Kidney (tissue), 22 donors: ENCODE measurements at places on chromosomes 1 and 21.

- DNase-seq = peak; percentile 24
Measured at GRCh38 chr21:46322351-46323226, 1.1 kb downstream of the C21orf58 start.

DNA sequence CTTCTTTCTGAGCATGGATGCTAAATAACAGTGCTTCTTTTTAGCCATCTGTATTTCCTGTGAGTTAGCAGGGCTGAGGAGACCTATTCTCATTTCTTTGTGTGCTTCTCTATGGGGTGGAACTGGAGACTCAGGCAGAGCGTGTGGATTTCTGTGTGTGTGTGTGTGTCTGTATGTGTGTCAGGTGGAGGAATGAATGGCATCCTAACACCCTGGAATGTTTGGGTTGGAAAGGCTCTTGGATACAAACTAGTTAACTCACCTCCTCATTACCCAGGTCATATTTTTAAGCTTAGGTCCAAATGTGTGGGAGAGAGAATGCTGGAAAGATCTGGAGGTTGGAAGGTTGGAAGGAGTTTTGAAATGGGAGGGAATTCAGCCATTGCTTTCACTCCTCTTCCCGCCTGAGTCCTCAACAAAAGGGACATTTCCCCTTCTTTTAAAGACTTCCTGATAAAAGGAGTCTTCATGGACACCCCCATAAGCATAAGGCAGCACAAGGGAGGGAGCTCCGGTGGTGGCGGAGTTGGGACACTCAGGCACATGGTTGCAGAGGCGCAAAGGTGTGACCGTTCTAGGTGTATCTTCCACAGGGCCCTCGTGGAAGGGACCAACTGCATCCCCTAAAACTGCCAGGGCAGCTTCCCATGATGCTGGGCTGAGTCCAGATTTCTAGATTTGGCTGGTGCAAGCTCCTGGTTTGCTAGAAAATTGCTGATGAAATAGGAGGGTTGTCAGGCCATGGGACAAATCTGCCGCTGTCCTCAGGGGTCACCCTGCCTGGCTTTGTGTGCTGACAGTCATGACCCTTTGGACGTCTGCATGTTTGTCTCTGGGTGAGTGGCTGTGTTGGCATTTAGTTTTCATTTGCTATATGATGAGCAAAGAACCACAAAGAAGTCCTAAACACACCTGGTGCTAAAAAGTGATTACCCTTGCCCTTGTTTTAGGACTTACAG, 37.6 kb downstream of the MTARC1 start:
- no peak for DNase-seq

DNA sequence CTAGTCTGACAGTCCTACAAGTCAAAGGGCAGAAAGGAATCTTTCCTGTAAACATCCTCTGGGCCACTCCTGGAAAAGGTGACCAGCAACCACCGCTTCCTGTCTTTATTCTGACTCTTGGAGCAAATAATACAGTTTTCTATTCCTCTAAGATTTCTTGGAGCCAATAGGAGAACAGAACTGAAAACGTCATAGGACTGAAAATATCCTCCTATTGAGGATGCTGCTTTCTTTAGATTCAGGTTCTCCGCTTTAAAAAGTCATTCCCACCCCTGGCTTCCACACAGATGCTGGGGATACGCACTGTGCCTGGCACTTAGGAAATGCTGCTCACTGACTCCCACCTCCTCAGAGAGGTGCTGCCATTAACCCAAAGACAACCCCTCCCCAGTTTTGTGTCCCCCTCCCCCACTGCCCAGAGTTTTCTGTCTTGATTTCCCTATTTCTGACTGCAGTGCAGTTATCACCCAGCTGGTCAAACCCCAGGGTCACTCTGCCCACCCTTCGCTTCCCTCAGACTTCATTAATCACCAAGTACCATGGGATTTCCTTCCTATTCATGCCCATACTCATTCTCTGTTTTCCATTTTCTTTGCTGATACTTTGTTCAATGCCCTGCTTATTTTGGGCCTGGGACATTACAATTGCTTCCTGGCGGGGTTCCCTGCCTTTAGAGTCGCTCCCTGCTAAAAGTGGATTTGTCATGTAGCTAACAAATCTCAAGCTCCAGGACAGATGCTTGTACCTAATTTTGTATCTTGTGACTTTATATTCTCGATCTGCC, 82.1 kb upstream of the ARHGAP29 start:
- no peak for DNase-seq

DNA sequence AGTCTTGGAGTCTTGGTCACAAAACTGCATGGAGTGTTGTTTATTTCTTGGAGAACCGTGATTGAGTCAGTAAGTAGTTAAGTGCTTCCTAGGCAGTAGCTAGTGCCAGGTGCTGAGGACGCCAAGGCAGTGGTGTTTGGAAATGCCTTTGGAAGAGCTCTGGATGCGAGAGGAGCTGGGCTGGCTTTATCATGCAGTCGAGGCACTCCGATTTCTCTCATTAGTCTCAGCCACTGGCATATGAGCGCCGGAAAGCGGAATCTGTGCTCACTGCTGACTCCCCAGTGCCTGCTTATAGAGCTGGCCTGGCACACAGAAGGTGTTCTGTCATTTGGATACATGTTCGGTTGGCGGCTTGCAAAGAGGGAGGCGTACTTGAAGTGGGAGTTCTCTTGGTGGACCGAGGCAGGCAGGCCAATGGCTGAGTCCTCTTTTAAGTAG, 3.6 kb downstream of the TENT5C start:
- peak; percentile 45 for DNase-seq

DNA sequence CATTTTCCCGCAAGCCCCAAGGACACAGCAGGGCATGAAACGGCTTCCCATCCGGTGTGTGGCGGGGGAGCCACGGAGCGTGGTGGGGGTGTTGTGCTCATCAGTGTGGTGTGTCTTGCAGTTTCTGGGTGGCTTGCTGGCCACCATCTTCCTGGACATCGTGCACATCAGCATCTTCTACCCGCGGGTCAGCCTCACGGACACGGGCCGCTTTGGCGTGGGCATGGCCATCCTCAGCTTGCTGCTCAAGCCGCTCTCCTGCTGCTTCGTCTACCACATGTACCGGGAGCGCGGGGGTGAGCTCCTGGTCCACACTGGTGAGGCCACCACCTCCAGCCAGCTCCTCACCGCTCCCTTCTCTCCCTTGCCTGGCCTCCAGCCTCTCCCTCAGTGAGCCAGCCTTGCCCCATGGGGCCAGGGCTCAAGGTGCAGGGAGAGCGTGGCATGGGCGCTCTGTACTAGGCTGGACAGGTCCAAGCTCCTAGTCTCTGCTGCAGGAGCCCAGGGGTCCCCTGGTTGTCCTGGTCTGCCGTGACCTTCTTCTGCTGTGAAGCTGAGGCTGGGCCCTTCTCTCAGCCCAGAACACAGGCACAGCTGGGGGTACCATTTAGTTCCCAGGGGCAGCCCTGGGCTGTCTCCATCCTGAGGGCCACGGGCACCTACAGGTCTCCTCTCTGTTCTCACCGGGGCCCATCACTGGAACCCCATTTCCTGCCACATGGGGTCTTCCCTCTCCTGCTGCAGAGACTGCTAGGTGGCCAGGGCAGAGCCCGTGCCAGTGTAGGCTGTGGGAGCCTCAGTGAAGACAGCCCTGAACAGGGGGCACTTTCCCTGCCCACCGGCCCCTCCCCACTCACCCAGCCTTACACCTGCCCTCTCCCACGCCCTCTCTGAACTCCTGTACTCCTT, 12.6 kb downstream of the AGTRAP start:
- DNase-seq = no peak

DNA sequence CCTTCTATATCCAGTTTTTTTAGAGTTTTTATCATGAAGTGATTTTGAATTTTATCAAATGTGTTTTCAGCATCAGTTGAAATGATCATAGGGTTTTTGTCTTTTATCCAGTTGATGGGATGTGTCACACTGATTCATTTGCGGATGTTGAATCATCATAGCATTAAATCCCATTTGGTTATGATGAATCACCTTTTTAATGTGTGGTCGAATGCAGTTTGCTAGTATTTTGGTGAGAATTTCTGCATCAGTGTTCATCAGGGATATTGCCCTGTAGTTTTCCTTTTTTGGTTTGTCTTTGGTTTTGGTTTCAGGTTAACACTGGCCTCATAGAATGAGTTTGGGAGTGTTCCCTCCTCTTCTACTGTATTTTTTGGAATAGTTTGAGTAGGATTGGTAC, 80.3 kb downstream of the DIRAS3 start:
- no peak for DNase-seq

DNA sequence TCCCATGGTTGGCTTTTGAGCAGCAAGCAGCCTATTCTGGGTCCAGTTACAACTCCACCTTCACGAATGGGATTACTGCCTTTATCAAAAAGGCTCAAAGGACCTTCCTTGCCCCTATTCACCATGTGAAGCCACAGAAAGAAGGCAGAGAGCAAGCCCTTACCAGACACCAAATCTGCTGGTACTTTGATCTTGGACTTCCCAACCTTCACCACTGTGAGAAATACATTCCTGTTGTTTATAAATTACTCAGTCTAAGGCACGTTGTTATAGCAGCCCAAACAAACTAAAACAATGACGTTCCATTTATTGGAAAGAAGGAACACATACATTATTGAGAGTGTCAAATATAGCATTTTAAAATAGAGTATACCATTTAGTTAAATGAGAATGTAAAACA, 1557.9 kb downstream of the PLA2G4A start:
- DNase-seq = no peak

GRCh38 chr1:172760121-172760520, 101.2 kb downstream of the FASLG start:
- DNase-seq = no peak

DNA sequence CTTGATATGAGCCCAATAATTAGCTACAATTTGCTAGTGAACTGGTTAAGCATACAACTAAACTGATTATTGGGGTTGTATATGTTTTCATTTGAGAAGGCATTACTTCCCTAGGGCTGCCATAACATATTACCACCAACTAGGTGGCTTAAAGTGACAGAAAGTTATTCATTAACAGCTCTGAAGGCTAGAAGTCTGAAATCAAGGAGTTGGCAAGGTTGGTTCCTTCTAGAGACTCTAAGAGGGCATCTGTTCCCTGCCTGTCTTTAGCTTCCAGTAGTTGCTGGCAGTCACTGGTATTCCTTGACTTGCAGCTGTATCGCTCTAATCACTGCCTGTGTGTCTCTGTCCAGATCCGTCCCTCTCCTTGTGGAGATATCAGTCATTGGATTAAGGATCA, 86.3 kb downstream of the LHX9 start:
- DNase-seq = no peak

DNA sequence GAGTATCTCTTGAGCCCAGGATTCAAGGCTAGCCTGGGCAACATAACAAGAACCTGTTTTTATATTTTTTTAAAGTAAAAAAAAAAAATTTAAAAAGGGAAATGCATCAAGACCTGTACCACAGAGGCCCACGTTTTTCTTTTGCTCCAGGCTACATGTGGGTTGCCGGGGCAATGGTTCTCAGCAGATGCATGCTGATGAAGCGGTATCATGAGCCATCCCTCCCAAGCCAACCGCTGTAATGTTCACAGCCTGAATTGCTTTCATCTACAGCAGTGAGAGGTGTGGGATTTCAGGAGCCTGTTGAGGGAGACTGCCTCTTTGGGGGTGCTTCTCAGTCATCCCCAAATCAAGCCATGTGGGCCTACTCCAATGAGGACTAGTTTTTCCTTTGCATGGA, 60.5 kb downstream of the CD58 start:
- no peak for DNase-seq

DNA sequence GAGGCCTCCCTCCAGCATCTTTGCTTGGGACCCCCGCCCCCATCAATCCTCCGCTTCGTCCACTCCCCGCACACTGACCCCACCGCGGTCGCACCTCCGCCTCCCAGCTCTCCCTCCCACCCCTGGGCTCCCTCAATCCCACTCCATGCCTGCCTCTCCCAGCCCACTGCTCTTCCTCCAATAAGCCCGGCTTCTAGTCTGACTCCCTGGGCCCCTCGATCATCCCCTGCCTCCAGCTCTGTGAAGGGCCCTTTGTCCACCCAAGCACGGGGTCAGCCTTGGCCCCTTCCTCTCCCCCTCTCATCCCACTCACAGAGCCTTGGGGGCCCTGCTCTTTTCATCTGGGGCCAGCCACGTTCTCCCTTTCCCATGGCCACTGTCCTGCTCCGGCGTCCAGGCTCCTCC, 1.5 kb upstream of the TMEM200B start:
- peak; percentile 77 for DNase-seq
